Vagina (tissue), 2 donors: ENCODE measurements at places on chromosomes 4 and X.

DNA sequence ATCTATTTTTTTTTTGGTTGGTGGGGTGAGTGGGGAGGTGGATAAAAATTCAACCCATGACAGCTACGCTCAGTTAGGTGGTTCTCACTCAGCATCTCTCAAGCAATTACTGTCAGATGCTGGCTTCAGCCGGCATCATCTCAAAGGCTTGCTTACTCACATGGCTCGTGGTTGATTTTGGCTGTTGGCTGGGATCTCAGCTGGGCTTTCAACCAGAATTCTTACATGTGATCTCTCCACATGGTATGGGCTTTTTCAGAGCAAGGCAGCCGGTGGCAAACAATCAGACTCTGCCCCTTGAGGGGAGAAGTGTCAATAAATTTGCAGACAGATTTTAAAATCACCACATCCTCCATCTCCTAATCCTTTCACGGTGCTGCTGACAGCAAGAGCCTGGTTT, 47.2 kb downstream of the SLC34A2 start:
- no peaks in the 10 kb centered on the region for H3K36me3 ChIP-seq
- H3K27me3 ChIP-seq = no peaks in the 10 kb centered on the region

- peak overlapping the region; percentile 42 for H3K27ac ChIP-seq
- DNase-seq = no peak
- H3K4me3 ChIP-seq = no peak overlapping the region
- H3K36me3 ChIP-seq = no peaks in the 10 kb centered on the region
- no peaks in the 10 kb centered on the region for H3K4me1 ChIP-seq
Measured at GRCh38 chrX:30620125-30620524, 33.1 kb upstream of the GK start.

- DNase-seq = no peak
- no peaks in the 10 kb centered on the region for H3K27me3 ChIP-seq
- no peak overlapping the region for H3K4me3 ChIP-seq
- no peaks in the 10 kb centered on the region for H3K4me1 ChIP-seq
Measured at GRCh38 chr4:159856451-159856850, 753.6 kb downstream of the RAPGEF2 start.

DNA sequence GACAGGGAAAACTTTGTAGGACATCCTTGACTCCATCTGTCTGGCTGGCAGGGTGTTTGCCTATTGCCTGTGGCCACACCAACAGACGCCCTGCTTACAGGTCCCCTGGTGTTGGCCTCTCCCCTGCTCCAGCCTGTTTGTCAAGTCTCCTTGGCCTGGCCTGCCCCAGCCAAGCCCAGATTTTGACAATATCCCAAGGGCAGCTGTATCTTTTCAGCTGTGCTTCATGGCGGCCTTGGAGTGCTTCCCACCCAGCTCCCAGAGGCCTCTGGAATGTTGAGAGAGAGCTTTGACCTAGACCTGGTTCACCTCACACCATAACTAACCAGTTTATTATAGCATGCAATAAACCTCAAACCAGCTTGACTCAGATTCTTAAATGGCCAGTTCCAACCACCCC, 204.0 kb upstream of the NHS start:
- no peak overlapping the region for H3K4me3 ChIP-seq
- DNase-seq = no peak
- H3K36me3 ChIP-seq = no peaks in the 10 kb centered on the region
- H3K27ac ChIP-seq = no peak overlapping the region

GRCh38 chr4:156496797-156497196, 474.8 kb downstream of the PDGFC start:
- H3K4me3 ChIP-seq = no peak overlapping the region
- DNase-seq = no peak
- H3K27me3 ChIP-seq = no peaks in the 10 kb centered on the region
- peaks cover 5% of the 10 kb centered on the region for H3K4me1 ChIP-seq
- H3K36me3 ChIP-seq = no peaks in the 10 kb centered on the region
- H3K27ac ChIP-seq = no peak overlapping the region
